Naive B cell (primary cell): ENCODE measurements at places on chromosomes 3 and 15. TPM values are rescaled to one million over a fixed set of nuclear protein-coding genes. Genes with fewer than 3 reads are reported as not detected.

DNA sequence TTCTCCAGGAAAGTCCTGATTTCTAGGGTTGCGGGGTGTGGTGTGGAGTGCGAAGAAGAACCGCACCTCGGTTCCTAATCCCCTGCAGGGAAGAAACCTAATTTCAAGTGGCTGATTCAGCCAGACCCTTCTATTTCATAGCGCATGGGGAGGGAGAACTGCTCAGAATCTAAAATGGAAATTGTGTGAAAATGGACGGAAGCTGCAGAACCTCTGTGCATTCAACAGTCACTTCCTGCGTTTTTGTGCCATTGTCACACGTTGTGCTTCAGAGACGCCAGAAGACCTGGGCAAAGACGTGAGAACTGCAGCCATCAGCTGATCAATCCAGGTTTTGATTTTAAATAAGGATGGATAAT lies 1.2 kb downstream of the SIDT1 start:
- H3K27me3 ChIP-seq, result no peaks in the 10 kb centered on the region
- peak; percentile 53 for DNase-seq
- H3K4me1 ChIP-seq, result peaks cover 40% of the 10 kb centered on the region
- H3K4me3 ChIP-seq, result peak overlapping the region; percentile 95

SLC28A2 gene
- polyA plus RNA-seq, result not detected

ADGRG7 gene
- polyA plus RNA-seq, result not detected

DNA sequence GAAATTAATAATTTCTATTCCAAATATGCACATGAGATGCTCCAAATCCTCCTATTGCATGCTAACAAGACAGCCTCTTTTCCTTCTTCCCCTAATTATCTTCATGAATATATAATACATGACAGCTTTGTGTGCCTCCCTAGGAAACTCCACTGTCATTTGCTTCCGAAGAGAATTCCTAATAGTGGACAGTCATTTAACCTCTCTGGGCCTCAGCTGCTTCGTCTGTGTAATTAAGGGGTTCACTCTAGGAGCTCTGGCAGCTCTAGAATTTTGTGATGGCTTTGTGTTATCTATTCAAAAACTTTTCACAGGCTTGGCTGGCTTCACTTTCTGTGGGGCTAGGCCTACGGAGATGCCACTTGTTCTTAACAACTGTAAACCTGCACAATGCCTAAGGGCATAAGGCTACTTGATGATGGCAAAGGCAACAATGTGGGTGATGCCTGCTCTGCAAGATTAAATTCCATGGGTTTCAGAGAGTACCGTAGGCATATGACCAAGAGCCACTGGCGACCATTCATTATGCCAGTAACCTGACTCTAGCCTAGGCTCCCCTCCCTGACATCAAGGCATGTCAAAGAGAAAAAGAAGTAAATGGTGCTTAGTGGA lies 333.8 kb upstream of the UMPS start:
- no peak overlapping the region for H3K4me3 ChIP-seq
- H3K4me1 ChIP-seq, result no peaks in the 10 kb centered on the region
- DNase-seq, result no peak
- no peaks in the 10 kb centered on the region for H3K36me3 ChIP-seq
